ENCODE measurements at places on chromosomes 3 and 15.

GRCh38 chr15:50876260-50876988 lies 32.1 kb upstream of the AP4E1 start:
- DNase-seq: no peak

GRCh38 chr3:140629357-140630137 lies 48.3 kb upstream of the TRIM42 start:
- peak; percentile 74 for DNase-seq

GRCh38 chr15:98765610-98766009 lies 117.3 kb downstream of the IGF1R start:
- DNase-seq: no peak

- DNase-seq: peak; percentile 7
These were observed 215.6 kb upstream of the RBMS3 start for GRCh38 chr3:29065211-29065785.

GRCh38 chr15:68646696-68647095 lies 67.9 kb downstream of the CORO2B start:
- no peak for DNase-seq

DNA sequence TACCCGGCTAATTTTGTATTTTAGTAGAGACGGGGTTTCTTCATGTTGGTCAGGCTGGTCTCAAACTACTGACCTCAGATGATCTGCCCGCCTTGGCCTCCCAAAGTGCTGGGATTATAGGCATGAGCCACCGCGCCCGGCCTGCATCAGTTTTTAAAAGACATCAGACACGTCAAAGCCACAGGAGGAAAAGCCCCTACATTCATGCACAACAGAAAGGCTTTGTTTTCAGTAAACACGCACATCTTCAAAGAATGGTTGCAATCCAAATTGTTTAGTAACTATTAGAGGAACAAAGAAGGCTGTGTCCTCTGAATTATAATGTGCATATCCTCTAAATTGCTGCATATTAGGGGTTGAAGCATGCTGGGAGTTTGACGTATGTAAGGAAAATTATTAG lies 53.3 kb downstream of the BTD start:
- no peak for DNase-seq

GRCh38 chr15:31151301-31152233 lies 50.0 kb upstream of the TRPM1 start:
- DNase-seq: no peak

DNA sequence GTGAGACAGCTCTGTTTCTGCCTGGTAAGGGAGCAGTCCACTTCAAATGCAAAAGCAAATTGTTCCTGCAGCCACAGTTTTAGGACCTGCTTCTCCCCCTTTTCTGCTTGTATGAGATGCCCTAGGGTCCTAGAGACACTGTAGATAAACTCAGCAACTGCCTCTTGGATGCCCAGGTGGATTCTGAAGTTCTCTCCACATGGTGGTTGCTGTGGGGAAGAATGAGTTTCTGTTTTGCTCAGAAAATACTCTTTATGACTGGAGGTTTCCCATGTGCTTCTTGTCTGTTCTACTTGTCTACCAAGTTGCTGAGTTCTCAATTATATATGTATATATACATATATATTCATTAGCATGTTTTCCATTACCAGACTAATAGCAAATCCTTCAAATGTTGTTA lies 5.6 kb upstream of the ZNF80 start:
- no peak for DNase-seq

GRCh38 chr15:76460871-76461270 lies 124.3 kb downstream of the ISL2 start:
- no peak for DNase-seq

DNA sequence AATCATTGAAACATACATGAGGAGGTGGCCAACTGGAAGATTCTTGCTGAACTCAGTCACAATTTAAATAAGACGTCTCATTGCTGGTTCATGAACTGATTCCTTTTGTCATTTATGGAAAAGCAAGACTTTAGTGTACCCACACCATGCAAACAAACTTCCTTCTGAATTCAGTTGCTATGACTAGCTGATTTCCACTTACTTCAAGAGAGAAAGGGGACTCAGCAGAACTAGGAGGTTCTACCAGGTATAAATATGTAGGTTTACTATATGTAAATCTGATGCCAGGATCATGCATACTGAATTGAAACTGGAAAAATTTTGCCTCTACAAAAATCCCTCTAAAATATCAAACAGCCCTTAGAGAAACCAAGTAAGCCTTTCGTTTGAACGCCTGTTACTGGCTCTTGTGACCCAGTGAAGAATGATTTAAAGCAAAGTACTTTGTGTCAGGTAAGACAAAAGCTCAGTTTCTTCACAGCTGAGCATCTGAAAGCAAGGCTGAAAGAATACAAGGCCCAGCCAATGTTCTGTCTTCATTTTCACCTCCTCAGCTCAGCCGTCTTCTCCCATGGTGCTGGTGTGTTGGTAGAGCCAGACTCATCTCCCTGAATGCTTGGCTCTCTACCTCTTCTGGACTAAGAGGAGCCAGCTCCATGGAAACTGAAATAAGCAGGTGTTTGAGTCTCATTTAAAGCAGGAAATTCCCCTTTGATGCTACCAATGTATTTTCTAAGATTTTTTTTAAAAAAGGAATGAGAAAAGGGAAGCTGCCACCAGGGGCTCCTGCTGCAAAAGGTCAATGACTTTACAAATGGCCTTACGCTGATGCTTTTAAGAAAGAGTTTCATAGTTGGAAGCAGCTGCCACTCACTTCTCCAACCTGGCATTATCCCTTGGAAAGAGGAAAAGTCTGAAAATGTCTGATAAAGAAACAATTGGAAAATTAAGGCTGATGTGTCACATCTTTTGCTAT lies 301.6 kb downstream of the EFHB start:
- no peak for DNase-seq

GRCh38 chr3:50388720-50389413 lies 29.5 kb upstream of the TMEM115 start:
- no peak for DNase-seq

DNA sequence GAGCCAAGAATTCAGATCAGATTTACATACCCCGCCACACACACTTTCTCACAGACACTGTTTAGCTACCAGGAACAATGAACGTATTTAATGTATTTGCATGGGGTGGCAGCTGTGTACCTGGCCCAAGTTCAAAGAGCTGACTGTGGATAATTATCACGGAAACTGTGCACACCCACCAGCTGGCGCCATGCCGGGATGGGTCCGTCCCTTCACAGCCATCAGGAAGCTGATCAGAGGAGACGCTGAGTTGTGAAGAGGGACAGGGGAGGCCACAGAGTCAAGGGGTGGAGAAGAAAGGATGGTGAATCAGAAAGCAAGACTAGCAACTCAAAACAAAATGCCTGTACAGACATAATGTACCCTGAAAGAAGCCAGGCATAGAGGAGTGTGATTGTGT lies 13.1 kb upstream of the PLA2G4D start:
- DNase-seq: no peak

DNA sequence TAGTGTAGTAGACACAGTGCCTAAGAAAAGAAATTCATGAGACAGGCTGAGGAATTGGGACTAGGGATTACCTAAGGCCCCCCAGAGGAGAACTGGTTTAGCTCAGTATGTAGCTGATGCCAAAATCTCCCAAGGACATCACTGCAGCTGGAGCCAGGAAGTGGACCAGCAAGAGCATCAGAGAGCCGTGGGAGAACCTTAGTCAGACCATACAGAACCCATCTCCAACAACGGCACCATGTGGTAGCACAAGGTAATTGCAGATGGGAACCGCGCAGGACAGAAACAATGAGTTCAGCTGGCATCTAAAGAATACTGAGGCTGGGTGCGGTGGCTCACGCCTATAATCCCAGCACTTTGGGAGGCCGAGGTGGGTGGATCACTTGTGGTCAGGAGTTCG lies 81.7 kb downstream of the WNT5A start:
- DNase-seq: no peak

DNA sequence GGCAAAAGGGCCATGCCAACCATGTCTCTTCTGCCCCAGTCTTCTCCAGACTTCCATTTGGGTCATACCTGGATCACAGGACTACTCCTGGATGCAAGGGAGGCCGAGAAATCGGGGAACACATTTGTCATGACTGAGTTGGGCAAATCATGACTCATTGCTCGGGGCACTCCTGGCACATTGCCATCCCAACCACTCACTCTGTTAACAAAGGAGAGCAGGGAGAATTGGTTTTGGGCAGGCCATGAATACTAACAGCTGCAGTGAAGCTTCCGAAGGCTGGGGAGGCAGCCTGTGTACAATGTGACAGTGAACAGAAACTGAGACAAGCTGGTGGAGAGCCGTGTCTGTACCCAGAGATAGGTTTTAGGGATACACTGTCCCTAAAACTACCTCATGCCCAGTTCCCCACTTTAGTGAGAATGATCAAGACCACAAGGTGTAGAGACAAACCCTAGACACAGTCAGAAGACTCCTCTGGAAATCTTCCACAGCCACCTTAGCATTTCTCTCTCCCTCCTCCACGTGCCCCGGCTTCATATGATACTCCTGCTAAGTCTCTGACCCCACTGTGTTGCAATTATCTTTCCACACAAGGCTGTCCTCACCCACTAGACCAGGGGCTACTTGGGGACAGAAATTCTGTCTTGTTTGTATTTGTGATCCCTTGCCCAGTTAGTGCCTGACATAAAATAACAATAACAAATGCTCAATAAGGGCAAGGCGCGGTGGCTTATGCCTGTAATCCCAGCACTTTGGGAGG lies 10.5 kb upstream of the BUB1B start:
- peak; percentile 74 for DNase-seq

- DNase-seq: peak; percentile 35
These were observed 63.8 kb downstream of the SPSB4 start for GRCh38 chr3:141114816-141115460.

DNA sequence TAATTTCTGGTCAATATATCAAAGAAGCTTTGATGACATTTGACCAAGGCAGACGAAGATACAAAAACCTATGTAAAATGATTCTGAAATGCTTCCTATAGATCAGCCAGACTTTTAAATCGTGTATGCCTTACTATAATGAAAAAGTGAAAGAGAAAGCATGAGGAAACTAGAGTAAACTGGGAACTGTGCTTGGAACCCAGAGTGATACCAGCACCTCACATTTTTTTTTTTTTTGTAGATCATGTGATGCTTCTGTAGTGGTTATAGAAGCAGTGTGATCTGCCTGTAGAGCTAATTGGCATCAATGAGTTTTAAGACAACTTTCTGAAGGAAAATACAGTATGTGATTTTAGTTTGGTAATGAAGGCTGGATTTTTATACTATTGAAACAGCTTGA lies 150.7 kb downstream of the NLGN1 start:
- DNase-seq: no peak

DNA sequence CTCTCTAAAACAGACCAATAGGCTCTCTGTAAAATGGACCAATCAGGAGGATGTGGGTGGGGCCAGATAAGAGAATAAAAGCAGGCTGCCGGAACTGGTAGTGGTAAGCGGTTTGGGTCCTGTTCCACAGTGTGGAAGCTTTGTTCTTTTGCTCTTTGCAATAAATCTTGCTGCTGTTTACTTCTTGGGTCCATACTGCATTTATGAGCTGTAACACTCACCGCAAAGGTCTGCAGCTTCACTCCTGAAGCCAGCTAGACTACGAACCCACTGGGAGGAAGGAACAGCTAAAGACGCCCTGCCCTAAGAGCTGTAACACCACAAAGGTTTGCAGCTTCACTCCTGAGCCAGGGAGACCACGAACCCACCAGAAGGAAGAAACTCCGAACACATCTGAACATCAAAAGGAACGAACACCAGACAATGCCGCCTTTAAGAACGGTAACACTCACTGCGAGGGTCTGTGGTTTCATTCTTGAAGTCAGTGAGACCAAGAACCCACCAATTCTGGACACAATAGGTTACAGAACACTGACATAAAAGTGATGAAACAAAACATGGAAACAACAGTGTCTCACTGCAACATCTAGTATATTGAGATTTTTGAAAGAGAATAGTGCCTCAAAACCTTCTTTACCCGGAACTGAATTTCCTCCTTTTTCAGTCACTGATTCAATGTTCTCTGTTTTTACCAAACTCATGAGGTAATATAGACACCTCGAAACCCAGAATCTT lies 28.8 kb upstream of the PLSCR2 start:
- no peak for DNase-seq
